Epithelial cell of esophagus (primary cell): ENCODE measurements at places on chromosomes 7 and 10.

DNA sequence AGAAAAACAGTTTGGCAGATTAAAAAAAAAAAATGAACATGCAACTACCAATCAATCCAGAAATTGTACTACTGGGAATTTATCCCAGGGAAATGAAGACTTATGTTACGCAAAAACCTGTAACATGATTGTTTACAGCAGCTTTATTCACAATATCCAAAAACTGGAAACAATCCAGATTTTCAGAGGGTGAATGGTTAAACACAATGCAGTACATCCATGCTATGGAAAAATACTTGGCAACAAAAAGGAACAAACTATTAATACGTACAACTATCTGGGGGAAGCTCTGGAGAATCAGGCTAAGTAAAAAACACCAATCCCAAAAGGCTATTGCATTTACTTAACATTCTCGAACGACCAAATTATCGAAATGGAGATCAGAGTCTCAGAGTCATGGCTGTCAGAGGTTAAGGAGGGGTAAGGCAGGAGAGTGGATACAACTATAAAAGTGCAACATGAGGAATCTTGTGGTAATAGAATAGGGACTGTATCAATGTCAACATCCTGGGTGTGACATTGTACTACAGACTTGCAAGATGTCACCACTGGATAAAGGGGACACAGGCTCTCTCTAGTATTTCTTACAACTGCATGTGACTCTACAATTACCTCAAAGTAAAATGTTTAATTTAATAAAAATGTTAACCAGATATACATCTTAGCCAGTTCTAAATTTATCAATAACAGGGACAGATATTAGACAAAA is 21.5 kb upstream of the RUFY2 start:
- no peak for DNase-seq

GRCh38 chr10:105973360-105973759 is 1191.1 kb downstream of the SORCS1 start:
- DNase-seq = no peak

DNA sequence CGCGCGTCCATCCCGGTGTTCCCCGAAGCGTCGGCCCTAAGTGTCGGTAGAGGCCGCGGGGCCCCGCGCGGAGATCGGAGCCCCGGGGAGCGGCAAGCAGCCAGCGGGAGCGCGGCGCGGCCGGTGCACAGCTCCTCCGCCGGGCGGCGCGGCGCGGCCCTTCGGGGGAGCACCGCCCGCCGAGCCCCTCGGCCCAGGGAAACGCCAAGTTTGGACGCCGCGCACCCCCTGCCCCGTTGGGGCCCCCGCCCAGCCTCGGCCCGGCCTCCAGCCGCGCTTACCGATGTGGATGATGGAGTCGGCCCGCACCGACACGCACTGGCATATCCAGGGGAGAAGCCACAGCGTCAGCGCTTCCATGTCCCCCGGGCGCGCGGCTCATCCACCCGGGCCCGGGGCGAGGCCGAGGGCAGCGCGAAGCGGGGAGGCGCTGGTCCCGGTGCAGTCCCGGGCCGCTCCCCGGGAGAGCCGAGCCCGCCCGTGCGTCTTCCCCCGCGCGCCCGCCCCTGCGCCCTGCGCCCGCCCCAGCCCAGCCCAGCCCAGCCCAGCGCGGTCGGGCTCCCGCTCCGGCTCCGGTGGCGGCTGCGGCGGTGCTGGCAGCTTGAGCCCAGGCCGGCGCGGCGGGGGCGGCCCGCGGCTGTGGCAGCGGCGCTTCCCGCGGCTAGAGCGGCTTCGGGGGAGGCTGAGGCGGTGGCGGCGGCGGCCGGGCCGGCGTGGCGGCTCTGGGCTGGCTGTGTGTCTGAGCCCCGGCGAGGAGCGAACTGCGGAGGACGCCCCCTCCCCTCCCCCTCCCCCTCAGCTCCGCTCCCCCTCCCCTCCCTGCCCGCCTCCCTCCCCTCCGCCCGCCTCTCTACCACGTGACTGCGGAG is at the start of gene GRID1:
Gene GRID1 (minus strand): TSS at position 763 of the 869 bp plus-strand sequence.
- peak; percentile 37 for DNase-seq

- DNase-seq = peak; percentile 4
These were observed 15.8 kb upstream of the LYZL2 start for GRCh38 chr10:30645340-30645827.

GRCh38 chr10:130935897-130936550 is 375.5 kb downstream of the TCERG1L start:
- DNase-seq = no peak

DNA sequence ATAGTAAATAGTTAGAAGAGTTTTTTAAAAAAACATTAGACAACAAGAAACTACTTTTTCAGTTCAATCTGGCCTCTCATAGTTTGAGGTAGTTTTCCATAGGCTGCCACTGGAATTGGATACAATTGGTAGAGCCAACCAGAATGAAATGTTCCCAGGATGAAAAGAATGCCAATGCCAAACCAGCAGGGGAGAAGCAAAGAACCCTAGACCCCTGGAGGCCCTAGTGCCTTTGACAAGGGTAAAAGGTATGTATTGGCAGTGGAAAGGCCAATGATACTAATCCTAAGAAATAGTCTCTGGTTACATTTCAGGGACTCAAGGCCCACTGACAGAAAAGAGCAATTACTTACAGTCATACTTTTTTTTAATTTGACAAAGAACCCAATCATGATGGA is 77.4 kb upstream of the SEM1 start:
- DNase-seq = no peak
